ENCODE measurements at places on chromosomes 3 and 15. TPM values are rescaled to one million over a fixed set of nuclear protein-coding genes. Genes with fewer than 3 reads are reported as not detected.
A peak's percentile ranks its signal among the peaks of the same experiment; 100 is the strongest.

- DNase-seq, result no peak
- H3K4me1 ChIP-seq, result no peaks in the 10 kb centered on the region
- peaks cover 51% of the 10 kb centered on the region for H3K36me3 ChIP-seq
- no peak overlapping the region for H3K4me3 ChIP-seq
These were observed 19.0 kb downstream of the GORASP1 start for GRCh38 chr3:39088456-39088855.

GRCh38 chr3:27554706-27555105 lies 70.5 kb upstream of the SLC4A7 start:
- H3K4me1 ChIP-seq, result peaks cover 4% of the 10 kb centered on the region
- H3K36me3 ChIP-seq, result no peaks in the 10 kb centered on the region
- H3K27me3 ChIP-seq, result no peaks in the 10 kb centered on the region
- no peak for DNase-seq

GRCh38 chr3:89303701-89304100 lies 196.3 kb downstream of the EPHA3 start:
- H3K27ac ChIP-seq, result no peak overlapping the region
- H3K27me3 ChIP-seq, result no peaks in the 10 kb centered on the region
- no peak overlapping the region for H3K4me3 ChIP-seq
- H3K4me1 ChIP-seq, result no peaks in the 10 kb centered on the region
- peak; percentile 68 for DNase-seq
- H3K36me3 ChIP-seq, result no peaks in the 10 kb centered on the region

DNA sequence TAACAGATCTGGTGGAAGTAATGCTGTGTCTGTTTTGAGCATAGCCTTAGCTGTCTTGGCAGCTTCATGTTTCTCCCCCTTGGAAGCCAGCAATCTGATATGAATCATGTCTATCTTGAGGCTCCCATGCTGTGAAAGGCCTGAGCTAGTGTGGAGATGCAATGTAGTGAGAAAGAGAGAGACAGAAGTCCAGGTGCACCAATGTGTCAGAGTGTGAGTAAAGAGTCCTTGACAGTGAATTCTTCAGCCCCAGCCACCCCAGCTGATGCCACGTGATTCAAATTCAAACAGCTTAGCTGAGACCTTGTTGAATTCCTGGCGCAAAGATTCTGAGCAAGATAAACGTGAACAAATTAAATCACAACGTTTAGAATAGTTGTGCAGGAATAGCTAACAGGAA lies 704.2 kb downstream of the EDEM1 start:
- no peaks in the 10 kb centered on the region for H3K27me3 ChIP-seq
- H3K27ac ChIP-seq, result no peak overlapping the region
- H3K36me3 ChIP-seq, result no peaks in the 10 kb centered on the region
- H3K4me1 ChIP-seq, result no peaks in the 10 kb centered on the region
- DNase-seq, result peak; percentile 48

Gene THPO
- polyA plus RNA-seq, result 1.9 TPM

- peaks cover 2% of the 10 kb centered on the region for H3K27me3 ChIP-seq
- no peak overlapping the region for H3K4me3 ChIP-seq
- peak; percentile 21 for DNase-seq
- no peaks in the 10 kb centered on the region for H3K36me3 ChIP-seq
- H3K4me1 ChIP-seq, result peaks cover 52% of the 10 kb centered on the region
- H3K27ac ChIP-seq, result no peak overlapping the region
These were observed 48.3 kb upstream of the ATP2B2 start for GRCh38 chr3:10553591-10554235.

GRCh38 chr3:138455801-138456716 lies 21.6 kb downstream of the ESYT3 start:
- H3K4me1 ChIP-seq, result peaks cover 59% of the 10 kb centered on the region
- H3K27ac ChIP-seq, result no peak overlapping the region
- H3K27me3 ChIP-seq, result peaks cover 2% of the 10 kb centered on the region
- H3K4me3 ChIP-seq, result no peak overlapping the region
- DNase-seq, result no peak

Gene CD80
- polyA plus RNA-seq, result 0.36 TPM

DNA sequence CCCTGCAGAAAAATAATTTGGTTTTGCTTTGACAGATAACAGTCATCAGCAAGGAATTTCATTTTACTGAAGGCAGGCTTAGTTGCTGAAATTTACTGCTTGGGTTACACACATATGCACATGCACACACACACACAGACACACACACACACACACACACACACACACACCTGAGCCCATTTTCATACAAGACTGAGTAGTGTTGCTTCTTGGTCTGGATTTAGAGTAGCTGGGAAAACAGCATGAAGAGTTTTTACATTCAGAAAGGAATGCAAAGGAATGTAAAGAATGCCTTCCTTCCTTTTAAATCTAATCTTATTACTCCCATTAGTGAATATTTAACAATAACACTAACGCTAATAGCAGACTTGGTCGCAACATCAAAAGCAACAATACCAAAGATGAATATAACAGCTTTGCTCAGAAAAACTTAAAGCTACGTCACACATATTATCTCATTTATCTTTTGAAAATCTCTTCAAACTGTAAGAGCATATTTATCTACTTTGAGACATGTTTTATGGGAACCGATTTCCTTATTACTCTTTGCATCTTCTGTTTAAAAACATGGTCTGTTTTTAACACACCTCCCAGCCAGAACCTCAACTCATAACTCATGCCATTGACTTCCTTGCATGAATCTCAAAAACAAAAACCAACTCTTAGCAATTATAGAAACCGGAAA lies 32.5 kb downstream of the RFTN1 start:
- no peak for DNase-seq
- H3K27me3 ChIP-seq, result no peaks in the 10 kb centered on the region
- no peak overlapping the region for H3K4me3 ChIP-seq
- H3K4me1 ChIP-seq, result peaks cover 7% of the 10 kb centered on the region
- no peaks in the 10 kb centered on the region for H3K36me3 ChIP-seq
- H3K27ac ChIP-seq, result peak overlapping the region; percentile 16

DNA sequence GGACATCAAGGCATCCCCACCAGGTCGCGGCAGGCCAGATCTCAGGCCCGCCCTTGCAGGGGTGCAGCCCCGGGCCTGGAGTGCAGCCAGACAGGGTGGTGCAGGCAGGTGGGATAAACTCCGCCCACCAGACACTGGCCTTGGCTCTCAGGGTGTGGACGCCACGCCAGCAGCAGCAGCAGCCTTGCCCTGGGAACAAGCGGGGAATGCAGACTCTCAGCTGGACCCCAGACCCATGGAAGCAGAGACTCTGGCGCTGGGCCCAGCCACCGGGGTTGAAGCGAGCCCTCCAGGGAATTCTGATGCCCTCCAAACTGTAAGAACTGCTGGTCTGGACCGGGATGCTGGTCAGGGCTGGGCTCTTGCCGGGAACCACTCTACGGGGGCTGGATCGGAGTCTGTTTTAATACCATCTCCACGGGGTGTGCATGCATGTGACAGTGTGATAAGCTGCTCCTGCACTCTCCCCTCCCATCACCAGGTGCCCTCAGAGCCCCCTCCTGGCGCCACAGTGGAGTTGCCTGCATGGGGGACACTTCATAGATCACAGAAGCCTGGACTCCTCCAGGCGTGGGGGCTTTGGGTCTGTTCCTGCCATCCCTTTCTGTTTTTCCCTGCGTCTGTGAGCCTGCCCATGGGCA lies 142.7 kb downstream of the NSMCE3 start:
- H3K27me3 ChIP-seq, result peaks cover 2% of the 10 kb centered on the region
- H3K4me1 ChIP-seq, result no peaks in the 10 kb centered on the region
- no peaks in the 10 kb centered on the region for H3K36me3 ChIP-seq
- no peak for DNase-seq

- H3K36me3 ChIP-seq, result no peaks in the 10 kb centered on the region
- no peak overlapping the region for H3K27ac ChIP-seq
- no peak for DNase-seq
- H3K27me3 ChIP-seq, result no peaks in the 10 kb centered on the region
- H3K4me1 ChIP-seq, result peaks cover 18% of the 10 kb centered on the region
These were observed 89.7 kb upstream of the KLF13 start for GRCh38 chr15:31237043-31237324.

- H3K4me3 ChIP-seq, result no peak overlapping the region
- no peaks in the 10 kb centered on the region for H3K27me3 ChIP-seq
- DNase-seq, result no peak
- no peak overlapping the region for H3K27ac ChIP-seq
- H3K4me1 ChIP-seq, result peaks cover 3% of the 10 kb centered on the region
These were observed 33.1 kb downstream of the IL1RAP start for GRCh38 chr3:190546881-190547510.

DNA sequence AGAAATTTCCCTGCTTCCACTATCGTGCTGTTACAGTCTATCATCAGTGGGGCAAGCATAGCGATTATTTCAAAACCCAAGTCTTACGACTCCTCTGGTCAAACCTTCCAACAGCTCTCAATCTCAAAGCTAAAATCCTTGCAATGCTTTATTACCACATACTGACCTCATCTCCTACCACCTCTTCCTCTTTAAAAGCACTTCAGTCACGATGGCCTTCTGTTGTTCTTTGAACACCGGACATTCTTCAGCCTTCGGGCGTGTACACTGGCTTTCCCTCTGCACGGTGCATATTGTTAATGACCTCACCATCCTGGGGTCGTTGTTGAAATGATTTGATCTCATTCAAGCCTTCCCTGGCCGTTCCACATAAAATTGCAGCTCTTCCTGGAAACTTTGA lies 31.1 kb downstream of the MAGEL2 start:
- no peak overlapping the region for H3K27ac ChIP-seq
- no peaks in the 10 kb centered on the region for H3K27me3 ChIP-seq

DNA sequence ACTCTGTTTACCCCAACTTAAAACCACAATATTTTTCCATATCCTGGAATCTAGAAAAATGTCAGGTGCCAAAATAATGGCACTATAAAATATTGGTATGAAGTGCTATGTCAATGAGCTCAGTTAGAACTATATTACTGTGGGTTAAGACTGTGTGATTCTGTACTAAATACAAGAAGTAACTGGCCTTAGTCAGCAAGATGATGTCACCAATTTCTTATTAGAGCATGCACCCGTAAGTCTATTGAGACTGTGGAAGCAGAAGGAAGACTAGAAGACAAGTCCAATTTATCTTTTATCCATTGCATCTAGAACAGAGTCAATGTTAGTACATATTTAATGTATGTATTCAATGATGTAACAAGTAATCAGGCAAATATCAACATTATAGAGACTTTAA lies 25.0 kb downstream of the LRRC58 start:
- no peak overlapping the region for H3K4me3 ChIP-seq
- no peak overlapping the region for H3K27ac ChIP-seq
- no peaks in the 10 kb centered on the region for H3K4me1 ChIP-seq
- peak; percentile 16 for DNase-seq
- peaks cover 5% of the 10 kb centered on the region for H3K36me3 ChIP-seq
- no peaks in the 10 kb centered on the region for H3K27me3 ChIP-seq

DNA sequence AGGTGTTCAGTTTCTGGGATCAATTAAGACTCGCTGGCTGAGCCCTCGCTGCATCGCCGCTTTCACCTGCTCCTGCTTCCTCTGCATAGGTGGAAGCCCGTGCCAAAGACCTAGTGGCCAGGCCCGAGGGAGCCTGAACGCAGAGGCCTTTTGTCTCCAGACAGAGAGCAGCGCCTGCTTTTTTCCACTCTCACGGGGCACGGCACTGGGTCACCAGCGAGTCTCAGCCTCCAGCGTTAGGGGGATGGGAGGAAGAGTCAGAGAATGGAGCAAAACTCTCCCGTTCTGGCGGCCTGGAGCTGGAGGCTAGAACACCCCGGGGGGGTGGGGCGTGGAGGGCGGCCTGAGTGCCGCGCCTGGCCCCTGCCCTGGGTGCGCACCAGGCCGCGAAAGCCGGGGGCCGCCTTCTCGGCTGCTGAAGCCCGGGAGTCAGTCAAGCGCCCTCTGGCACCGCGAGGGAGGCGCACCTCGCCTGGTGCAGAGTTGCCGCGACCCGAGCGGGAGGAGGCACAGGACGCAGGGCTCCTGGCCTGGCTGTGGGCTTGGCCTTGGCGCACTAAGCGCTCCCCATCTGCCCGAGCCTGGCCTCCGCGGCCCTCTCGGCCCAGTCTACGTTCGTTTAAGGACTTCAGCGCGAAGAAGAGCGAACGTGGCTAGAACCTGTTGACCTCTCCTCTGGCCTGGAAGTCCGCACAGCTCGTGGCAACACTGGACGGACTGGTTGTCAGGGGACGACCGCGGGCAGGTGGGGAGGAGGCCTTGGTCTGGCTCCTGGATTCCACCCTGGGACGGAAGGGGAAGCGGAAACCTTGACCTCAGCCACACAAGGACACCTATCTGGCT lies 21.5 kb downstream of the NR2F2 start:
- H3K27ac ChIP-seq, result no peak overlapping the region
- peaks cover 2% of the 10 kb centered on the region for H3K36me3 ChIP-seq
- H3K4me3 ChIP-seq, result no peak overlapping the region

DNA sequence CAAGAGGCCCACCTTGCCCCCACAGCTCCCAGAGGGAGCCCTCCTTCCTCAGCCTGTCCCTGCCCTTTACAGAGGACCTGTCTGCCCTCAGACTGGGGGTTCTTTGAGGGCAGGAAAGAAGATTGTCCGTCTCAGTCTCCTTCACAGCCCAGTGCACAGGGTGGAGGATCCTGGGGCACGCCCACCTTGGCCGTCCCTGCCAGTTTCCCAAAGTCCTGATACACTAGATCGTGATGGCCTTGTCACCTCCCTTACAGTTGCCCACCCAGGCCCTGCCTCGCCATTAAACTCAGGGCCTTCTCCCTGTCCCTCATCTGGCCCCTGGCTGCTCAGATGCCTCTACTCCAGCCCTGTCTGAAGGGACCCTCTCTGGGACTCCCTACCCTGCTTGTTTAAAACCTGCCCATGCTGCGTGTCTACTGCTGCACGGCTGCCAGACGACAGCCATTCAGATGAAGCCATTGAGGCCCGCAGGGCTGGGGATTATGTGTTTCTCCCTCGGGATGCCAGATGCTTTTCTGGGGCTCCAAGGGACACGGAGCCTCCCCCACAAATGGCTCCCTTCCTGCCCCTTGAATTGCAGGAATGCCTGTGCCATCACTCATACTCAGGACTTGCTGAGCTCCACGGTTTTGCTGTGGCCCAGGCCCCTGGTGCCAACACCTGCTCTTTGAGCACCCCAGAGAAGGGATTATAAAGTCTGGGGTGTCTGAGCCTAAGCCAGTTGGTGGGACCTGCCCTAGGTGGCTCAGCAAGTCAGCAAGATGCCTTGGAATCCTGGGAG lies 27.8 kb downstream of the ACSBG1 start:
- peak overlapping the region; percentile 72 for H3K27ac ChIP-seq
- H3K36me3 ChIP-seq, result no peaks in the 10 kb centered on the region
- DNase-seq, result peak; percentile 32
- H3K27me3 ChIP-seq, result no peaks in the 10 kb centered on the region
- H3K4me1 ChIP-seq, result peaks cover 63% of the 10 kb centered on the region

- no peaks in the 10 kb centered on the region for H3K4me1 ChIP-seq
- no peaks in the 10 kb centered on the region for H3K36me3 ChIP-seq
- no peak for DNase-seq
- no peak overlapping the region for H3K27ac ChIP-seq
- no peak overlapping the region for H3K4me3 ChIP-seq
These were observed 13.0 kb upstream of the BTLA start for GRCh38 chr3:112512320-112512719.

Gene LAMB2
- polyA plus RNA-seq, result 378 TPM

Gene SYNPR
- polyA plus RNA-seq, result not detected

GRCh38 chr15:27563765-27564370 lies 535.2 kb downstream of the OCA2 start:
- no peak overlapping the region for H3K4me3 ChIP-seq
- no peaks in the 10 kb centered on the region for H3K27me3 ChIP-seq
- H3K4me1 ChIP-seq, result no peaks in the 10 kb centered on the region
- peak; percentile 20 for DNase-seq
